ENCODE measurements at places on chromosomes 13 and 19. TPM values are rescaled to one million over a fixed set of nuclear protein-coding genes. Genes with fewer than 3 reads are reported as not detected.

The ZNF730 gene
- not detected for total RNA-seq

DNA sequence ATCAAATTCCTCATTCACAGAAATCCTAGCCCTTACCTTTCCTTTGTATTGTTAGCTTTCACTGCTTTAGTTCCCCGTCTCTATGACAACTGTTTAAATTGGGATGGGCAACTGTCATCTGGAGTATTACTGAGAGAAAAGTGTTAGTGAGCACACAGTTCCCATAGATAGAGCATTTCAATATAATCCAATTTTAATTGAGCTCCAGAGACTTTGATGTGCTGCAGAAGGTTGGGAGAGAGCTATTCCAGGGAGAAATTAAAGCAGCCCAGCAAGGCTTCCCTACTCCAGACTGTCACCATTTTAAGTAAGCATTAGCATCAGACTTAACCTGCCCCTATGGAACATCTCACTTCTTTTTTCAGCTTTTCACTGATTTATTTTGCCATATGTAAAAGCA is 55.0 kb upstream of the MAB21L1 start:
- H3K36me3 ChIP-seq: no peaks in the 10 kb centered on the region
- H3K27ac ChIP-seq: no peak overlapping the region
- no peak for DNase-seq

- DNase-seq: no peak
- H3K4me1 ChIP-seq: no peaks in the 10 kb centered on the region
- H3K4me3 ChIP-seq: no peak overlapping the region
- H3K27ac ChIP-seq: no peak overlapping the region
These were observed 48.0 kb upstream of the SLC7A9 start for GRCh38 chr19:32917616-32917996.

GRCh38 chr13:89457977-89458376 is 1786.8 kb downstream of the SLITRK5 start:
- no peaks in the 10 kb centered on the region for H3K36me3 ChIP-seq
- H3K27me3 ChIP-seq: no peaks in the 10 kb centered on the region
- no peak overlapping the region for H3K27ac ChIP-seq
- no peaks in the 10 kb centered on the region for H3K4me1 ChIP-seq
- no peak overlapping the region for H3K4me3 ChIP-seq

- no peaks in the 10 kb centered on the region for H3K27me3 ChIP-seq
- H3K36me3 ChIP-seq: no peaks in the 10 kb centered on the region
- H3K27ac ChIP-seq: peak overlapping the region; percentile 99
These were observed 45.5 kb downstream of the LYL1 start for GRCh38 chr19:13057147-13057572.

- H3K4me3 ChIP-seq: no peak overlapping the region
- H3K27ac ChIP-seq: no peak overlapping the region
- H3K36me3 ChIP-seq: no peaks in the 10 kb centered on the region
- no peaks in the 10 kb centered on the region for H3K4me1 ChIP-seq
- H3K27me3 ChIP-seq: no peaks in the 10 kb centered on the region
- DNase-seq: no peak
These were observed 318.8 kb downstream of the SHISA2 start for GRCh38 chr13:25733001-25733491.

GRCh38 chr13:37526710-37527473 is 71.7 kb downstream of the POSTN start:
- H3K27ac ChIP-seq: peak overlapping the region; percentile 17
- H3K4me3 ChIP-seq: no peak overlapping the region
- DNase-seq: no peak
- no peaks in the 10 kb centered on the region for H3K27me3 ChIP-seq
- H3K4me1 ChIP-seq: no peaks in the 10 kb centered on the region

- DNase-seq: no peak
- H3K27ac ChIP-seq: no peak overlapping the region
- H3K4me1 ChIP-seq: no peaks in the 10 kb centered on the region
These were observed 18.5 kb upstream of the FAM216B start for GRCh38 chr13:42762917-42763316.

GRCh38 chr13:19888799-19889198 is 25.4 kb upstream of the ZMYM5 start:
- no peaks in the 10 kb centered on the region for H3K36me3 ChIP-seq
- H3K4me1 ChIP-seq: no peaks in the 10 kb centered on the region
- no peak overlapping the region for H3K4me3 ChIP-seq
- no peaks in the 10 kb centered on the region for H3K27me3 ChIP-seq
- no peak overlapping the region for H3K27ac ChIP-seq
- no peak for DNase-seq

GRCh38 chr19:54099190-54099902 is 1.3 kb downstream of the OSCAR start:
- no peak overlapping the region for H3K27ac ChIP-seq
- H3K4me3 ChIP-seq: no peak overlapping the region
- no peaks in the 10 kb centered on the region for H3K36me3 ChIP-seq
- H3K4me1 ChIP-seq: peaks cover 24% of the 10 kb centered on the region
- H3K27me3 ChIP-seq: no peaks in the 10 kb centered on the region
